NCI-H460 (cell line): ENCODE measurements at places on chromosomes 3 and 15. TPM values are rescaled to one million over a fixed set of nuclear protein-coding genes. Genes with fewer than 3 reads are reported as not detected.

RETNLB gene
- total RNA-seq: not detected in 2 replicates

DNA sequence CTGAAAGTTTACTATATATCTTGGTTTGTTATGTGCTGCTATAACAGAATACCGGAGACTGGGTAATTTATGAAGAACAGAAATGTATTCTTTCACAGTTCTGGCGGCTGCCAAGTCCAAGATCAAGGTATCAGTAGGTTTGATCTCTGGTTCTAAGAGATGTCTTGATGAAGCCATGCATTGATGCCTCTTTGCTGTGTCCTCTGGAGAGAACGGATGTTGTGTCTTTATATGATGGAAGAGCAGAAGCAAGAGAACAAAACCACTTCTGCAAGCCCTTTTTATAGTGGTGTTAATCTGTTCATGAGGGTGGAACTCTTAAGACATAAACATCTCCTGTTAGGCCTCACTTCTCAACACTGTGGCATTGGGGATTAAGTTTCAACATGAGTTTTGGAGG lies 62.7 kb downstream of the TCF12 start:
- DNase-seq: no peak

SPATA12 gene
- 0.12 TPM in 1 of 2 replicates, not detected in the other for total RNA-seq

CNBP gene
- total RNA-seq: 341 and 344 TPM in 2 replicates

DNA sequence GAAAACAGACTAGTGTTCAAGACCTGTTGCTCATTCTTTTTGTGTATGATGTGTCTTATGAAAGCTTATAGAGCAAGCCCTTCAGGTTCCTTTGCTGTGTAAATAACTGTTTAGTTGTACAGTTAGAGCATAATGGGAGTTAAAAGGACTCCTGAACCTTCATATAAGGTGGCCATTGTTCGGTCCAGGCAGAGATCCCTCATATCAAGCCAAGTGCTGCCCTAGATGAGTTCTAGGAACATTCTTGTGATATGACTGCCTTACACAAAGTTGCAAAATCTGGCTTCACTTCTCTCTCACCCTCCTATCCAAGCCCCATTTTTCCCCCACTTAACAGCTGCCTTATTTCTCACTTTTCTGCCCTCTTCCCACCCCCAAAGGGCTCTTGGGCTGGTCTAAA lies 26.9 kb downstream of the GYG1 start:
- DNase-seq: no peak

- no peak for DNase-seq
These were observed 58.4 kb downstream of the MESD start for GRCh38 chr15:80931191-80931590.

RTP1 gene
- total RNA-seq: not detected in 2 replicates

CXCR6 gene
- total RNA-seq: 0.10 TPM in 1 of 2 replicates, not detected in the other

WDR93 gene
- 0.17 and 0.30 TPM in 2 replicates for total RNA-seq

DNA sequence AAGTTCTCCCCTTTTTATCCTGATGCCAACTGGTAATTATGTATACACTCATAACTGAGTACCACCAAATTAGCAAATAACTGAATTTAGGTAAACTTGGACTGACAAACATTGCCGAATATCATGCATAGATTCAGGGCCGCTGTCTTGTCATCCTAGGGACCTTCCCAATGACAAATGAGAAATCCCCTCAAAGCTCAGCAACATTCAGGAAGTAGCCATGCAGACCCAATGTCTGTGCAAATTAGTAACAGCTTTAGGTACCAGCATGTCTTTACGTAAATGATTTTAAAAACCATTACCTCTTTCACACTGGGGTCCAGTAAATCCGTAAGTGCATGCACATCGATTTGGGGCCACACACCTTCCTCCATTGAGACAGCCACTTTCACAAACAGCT lies 49.5 kb downstream of the FBN1 start:
- DNase-seq: no peak

GRCh38 chr15:101568821-101569555 lies 79.5 kb upstream of the PCSK6 start:
- DNase-seq: no peak

- DNase-seq: peak; percentile 26
These were observed 17.1 kb downstream of the ZBED2 start for GRCh38 chr3:111577798-111578685.

GRCh38 chr15:36942248-36942827 lies 158.0 kb downstream of the MEIS2 start:
- DNase-seq: no peak
